Activated T-helper 17 cell treated with anti-CD3 and anti-CD28 coated beads, Interleukin-2, amount 50 U/mL, for 72 hours (primary cell): ENCODE measurements at places on chromosomes 2 and 18. TPM values are rescaled to one million over a fixed set of nuclear protein-coding genes. Genes with fewer than 3 reads are reported as not detected.

DNA sequence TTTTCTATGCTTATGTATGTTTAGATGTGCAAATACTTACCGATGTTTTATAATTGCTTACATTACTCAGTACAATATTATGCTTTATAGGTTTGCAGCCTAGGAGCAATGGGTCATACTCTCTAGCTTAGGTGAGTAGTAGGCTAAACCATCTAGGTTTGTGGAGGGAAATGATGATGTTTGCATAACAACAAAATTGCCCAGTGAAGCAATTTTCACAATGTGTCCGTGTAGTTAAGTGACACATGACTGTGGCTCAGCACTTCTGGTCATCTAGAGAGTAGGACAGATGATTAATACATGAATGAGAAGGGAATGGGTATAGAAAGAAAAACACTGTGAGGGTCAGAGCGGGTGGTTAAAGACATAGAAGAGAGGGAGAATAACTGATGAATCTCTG lies 2116.2 kb upstream of the PIK3C3 start:
- no peak for ATAC-seq

DNA sequence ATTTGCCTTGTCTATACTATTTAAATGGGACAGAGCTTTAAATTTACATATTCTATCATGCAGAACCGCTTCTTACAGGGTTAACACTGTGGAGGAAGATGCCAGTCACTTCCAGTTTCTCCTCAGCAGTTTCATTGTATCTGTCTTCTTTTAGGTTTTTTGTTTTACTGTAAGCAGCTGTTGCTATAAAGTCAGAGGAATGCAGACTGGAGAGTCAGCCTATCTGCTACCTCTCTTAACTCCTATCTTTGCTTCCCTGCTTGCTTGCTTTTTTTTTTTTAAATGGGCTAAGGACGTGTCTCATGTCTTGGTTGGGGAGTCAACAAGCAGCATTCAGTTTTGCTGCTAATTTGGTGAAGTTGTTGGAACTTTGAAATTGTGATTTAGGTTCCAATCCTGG lies 8.9 kb downstream of the EPC2 start:
- ATAC-seq = peak; percentile 78

Gene UGT1A3
- total RNA-seq = not detected

Gene GALNT5
- total RNA-seq = 0.08 TPM

GRCh38 chr2:27916293-27916995 lies 25.9 kb downstream of the BABAM2 start:
- ATAC-seq = no peak

GRCh38 chr2:207252979-207253645 lies 87.4 kb upstream of the KLF7 start:
- no peak for ATAC-seq

DNA sequence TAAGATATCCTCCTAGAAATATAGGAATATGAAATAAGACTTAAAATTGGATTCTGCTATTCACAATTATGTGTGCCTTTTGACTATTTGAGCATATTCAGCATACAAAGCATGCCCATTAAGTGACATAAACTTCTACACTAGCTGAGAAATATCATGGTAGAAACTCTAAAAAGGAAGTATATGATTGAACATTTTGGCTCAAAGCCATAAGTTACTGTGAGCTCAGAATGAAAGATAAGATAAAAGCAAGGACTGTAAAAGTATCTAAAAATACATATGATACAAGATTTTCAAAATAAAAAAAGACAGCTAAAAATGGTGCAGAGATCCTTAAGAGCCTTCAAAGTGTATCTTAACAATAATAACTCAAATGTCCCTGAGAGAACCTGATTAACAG lies 340.5 kb upstream of the SLC39A10 start:
- ATAC-seq = no peak

Gene LYG2
- total RNA-seq = not detected

Gene AQP12B
- total RNA-seq = not detected

- ATAC-seq = no peak
Measured at GRCh38 chr2:219709331-219709761, 81.9 kb downstream of the SLC4A3 start.

DNA sequence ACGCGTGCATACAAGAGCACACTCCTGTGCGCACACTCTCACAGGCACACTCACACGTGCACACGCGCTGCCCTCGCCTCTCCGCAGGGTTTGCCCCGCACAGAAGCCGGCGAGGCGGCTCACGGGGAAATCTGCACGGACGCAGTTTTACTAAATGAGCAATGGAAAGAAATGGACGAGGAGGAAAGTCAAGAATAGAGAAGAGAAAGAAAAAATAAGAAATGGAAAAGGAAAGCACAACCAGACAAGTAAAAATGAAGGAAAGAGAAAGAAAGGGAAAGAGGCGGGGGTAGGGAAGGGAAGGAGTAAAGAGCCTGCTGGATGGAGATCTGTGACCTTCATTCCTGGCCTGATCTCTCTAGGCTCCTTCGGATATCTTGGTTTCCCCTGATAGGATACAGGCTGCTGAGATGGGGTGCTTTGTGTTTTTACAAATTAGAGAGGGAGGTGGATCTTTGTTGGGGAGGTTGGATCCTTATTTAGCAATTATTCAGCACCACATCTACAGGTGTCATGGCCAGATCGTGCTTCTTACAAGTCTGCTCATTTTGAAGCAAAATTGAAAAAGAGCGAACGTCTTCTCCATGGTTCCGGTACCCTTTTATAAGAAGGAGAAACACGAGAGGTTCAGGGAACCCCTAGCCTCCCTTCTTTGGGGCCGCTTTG lies 693 bp upstream of the LRP2 start:
- ATAC-seq = peak; percentile 5

- ATAC-seq = no peak
Measured at GRCh38 chr18:30696201-30696600, 346.3 kb downstream of the DSC3 start.

DNA sequence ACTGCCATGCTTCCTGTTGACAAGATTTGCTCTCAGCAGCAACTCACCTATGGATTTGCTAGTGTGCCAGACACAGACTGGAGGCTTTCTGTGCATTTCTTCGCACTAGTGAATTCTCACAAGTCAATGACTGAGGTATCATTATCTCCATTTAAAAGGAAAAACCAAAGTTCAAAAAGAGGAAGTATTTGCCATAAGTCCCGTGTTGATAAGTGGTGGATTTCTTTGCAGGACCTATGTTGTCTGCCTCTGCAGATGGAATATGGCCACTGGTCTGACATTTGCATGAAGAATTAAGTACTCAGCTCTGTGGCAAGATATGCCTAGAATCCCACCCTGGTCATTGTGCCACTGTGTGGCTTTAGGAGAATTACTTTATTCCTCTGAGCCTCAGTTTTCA lies 299.6 kb downstream of the PAX3 start:
- ATAC-seq = no peak

- no peak for ATAC-seq
Measured at GRCh38 chr2:150567771-150568301, 80.4 kb upstream of the RND3 start.

DNA sequence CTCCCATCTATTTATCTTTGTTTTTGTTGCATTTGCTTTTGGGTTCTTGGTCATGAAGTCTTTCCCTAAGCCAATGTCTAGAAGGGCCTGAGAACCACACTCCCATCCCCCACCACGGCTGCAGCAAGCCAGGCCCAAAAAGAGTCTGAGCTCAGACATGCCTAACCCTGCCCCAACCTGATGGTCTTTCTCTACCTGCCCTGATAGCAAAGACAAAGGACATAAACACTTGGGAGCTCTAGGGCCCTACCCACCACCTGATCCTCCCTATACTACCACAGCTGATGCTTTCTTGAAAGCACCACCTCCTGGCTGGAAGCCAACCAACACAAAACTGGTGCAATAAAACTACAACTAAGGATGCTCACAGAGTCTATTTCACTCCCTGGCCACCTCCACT lies 233.4 kb downstream of the WDR7 start:
- no peak for ATAC-seq

- ATAC-seq = no peak
Measured at GRCh38 chr2:236663287-236664101, 93.9 kb downstream of the ACKR3 start.

DNA sequence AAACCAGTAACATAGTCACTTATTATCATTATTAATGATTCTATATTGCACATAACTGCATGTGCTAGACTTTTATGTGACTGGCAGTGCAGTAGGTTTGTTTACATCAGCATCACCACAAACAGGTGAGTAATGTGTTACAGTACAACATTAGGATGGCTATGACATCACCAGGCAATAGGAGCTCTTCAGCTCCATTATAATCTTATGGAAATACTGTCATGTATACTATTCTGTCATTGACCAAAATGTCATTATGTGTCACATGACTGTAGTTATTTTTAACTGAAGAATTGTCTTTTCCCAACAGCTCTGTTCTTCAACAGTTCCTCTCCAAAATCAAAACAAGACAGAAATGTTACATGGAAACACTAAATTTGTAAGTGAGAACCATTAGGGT lies 96.3 kb downstream of the C18orf54 start:
- ATAC-seq = no peak

Gene ERCC3
- total RNA-seq = 51.6 TPM

Gene ALPP
- not detected for total RNA-seq

DNA sequence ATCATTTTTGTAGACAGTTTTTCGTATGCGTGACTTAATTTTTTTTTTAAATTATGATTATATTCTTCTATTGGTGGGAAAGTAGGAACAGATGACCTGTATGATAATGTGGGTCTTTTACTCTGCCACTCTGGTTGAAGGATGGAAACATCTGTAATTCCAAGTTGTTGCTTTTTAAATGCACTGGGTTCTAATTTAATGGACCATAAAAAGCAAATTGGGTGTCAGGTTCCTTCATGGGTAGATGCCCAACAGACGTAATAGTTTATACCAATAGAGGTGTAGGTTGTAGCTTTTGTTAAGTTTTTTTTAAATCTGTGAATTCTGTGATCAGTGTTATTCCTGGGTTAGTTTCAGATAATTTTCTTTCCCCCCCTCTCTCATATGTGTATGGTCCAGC lies 117.6 kb downstream of the MAP4K4 start:
- ATAC-seq = no peak

DNA sequence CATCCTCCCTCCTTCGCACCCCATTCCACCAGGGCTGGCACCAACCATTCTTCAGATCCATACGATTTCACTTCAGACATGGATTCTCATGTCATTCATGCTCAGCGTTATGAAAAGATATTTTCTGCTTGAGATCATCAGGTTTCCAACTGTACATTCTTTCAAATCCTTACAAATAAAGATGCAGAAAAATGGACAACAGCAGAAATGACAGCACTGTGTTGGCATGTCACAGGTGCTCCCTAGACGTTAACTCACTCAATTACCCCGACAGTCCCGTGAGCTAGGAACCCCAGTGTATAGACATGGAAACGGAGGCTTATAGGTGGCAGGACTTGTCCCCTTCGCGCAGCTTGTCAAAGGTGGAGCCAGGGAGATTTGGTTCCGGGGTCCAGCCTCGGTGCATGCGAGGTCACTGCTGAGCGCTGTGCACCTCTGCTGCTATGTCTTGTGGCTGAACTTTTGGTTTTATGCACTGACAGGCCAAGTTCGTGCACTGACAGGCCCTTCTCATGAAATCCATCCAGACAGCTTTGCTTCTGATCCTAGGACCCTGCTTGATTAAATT lies 17.7 kb downstream of the FHL2 start:
- no peak for ATAC-seq

Gene HK2
- total RNA-seq = 73.8 TPM

GRCh38 chr18:3066341-3067110 lies 53.6 kb upstream of the LPIN2 start:
- no peak for ATAC-seq

Gene FER1L5
- not detected for total RNA-seq

Gene AP1S3
- 6.3 TPM for total RNA-seq

- ATAC-seq = no peak
Measured at GRCh38 chr2:182852090-182852489, 14.3 kb downstream of the FRZB start.

DNA sequence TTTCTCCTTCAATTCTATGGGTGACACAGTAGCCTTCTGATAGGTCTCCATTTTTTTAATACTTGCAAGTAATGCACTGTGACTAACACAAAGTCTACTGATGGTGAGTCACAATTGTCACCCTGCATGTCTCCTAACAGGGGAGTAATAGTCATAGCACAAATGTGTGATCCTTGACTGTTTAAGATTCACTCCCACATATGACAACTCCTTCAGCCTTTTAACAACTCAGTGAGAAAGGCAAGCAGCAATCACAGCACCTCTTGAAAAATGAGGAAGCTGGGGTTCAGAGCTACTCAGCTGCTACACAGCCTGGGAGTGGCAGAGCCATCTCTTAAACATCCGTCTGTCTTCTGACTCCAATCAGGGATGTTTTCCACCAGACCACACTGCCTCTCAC lies 63.8 kb downstream of the EHD3 start:
- ATAC-seq = peak; percentile 98

DNA sequence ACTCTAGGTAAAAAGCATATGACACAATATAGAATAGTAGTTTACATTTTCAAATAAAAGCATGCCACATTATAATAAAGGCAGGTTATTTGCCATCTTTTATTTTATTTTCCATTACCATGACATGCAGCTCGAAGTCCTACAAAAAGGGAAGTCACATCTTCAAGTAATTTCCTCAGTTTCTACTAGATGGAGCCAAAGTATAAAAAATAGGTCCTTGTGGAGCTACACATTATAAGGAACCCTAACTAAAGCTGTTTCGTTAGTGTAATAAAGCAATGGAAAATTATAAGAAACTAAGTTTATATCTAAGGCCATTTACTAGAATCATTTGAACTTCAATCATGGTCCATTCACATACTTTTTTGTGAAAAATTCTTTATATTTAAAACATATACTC lies 674.5 kb downstream of the KCNJ3 start:
- ATAC-seq = no peak

DNA sequence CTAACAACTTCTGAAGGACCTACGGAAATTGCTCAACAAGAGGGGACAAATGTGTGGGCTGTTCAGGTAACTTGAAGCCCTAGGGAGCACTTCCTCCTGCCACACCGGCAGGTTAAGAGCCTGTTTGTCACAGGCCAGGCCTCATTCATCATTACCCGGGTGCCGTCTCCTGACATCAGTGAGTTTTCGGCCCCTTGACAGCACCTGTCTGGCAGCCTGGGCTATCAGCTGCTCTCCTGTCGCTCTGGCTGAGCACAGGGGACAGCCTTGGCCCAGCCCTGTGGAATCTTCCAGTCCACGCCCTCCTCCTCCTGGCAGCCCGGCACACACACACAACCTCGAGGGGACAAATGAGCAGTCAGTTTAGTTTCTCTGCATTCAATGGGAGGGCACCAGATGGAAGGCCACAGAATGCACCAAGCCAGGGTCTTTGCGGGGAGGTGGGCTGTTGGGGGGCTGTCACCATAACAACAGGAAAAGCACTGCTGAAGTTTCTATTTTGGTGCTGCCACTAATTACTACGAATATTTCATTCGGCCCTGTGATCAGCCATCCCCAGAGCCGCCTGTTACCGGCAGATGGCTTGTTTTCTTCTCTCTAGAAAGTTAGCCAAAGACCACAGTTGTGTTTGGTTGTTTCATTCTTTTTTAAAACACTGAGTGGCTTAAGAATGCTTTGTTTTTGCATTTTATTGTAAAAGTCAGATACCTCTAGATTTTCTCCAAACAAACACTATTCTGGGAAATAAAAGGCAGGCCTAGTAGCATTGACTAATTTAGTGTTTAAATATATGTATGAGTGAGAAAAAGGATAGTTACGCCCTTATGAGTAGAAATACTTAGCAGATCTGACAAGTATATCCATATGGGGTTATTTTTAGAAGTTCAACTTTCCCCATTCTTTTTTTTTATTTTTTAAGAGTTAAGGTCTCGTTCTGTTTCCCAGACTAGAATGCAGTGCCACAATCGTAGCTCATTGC lies 189.9 kb upstream of the NDUFV2 start:
- no peak for ATAC-seq

- ATAC-seq = peak; percentile 59
Measured at GRCh38 chr18:41938445-41938844, 16.6 kb upstream of the PIK3C3 start.

Gene DCDC2C
- total RNA-seq = not detected
